Esophagus mucosa (tissue), 1 donor: ENCODE measurements at places on chromosomes 2 and 18. TPM values are rescaled to one million over a fixed set of nuclear protein-coding genes. Genes with fewer than 3 reads are reported as not detected.

Gene CFAP53
- total RNA-seq, result 0.36 TPM

Gene ACMSD
- not detected for total RNA-seq

Gene MORN2
- total RNA-seq, result 11.2 TPM

Gene SERPINB4
- 418 TPM for total RNA-seq

Gene VWC2L
- not detected for total RNA-seq

Gene PCARE
- total RNA-seq, result 0.08 TPM

Gene WDR54
- 4.3 TPM for total RNA-seq

Gene GPC1
- total RNA-seq, result 101 TPM

Gene SESTD1
- 19.8 TPM for total RNA-seq

Gene SP140
- 0.96 TPM for total RNA-seq

Gene VAPA
- 232 TPM for total RNA-seq

Gene COX5B
- 302 TPM for total RNA-seq

Gene FZD7
- total RNA-seq, result 3.0 TPM

Gene KYNU
- total RNA-seq, result 33.6 TPM

Gene GALR1
- total RNA-seq, result not detected

Gene APCDD1
- total RNA-seq, result 42.2 TPM

Gene DYNAP
- total RNA-seq, result 26.2 TPM

Gene FTCDNL1
- 1.6 TPM for total RNA-seq

Gene C2orf80
- total RNA-seq, result not detected

Gene RPRM
- total RNA-seq, result not detected

Gene SERPINB13
- total RNA-seq, result 281 TPM

Gene SLC11A1
- total RNA-seq, result 3.5 TPM

Gene MC4R
- total RNA-seq, result not detected

Gene NIF3L1
- total RNA-seq, result 23.2 TPM

Gene EVA1A
- 0.56 TPM for total RNA-seq

Gene RIT2
- total RNA-seq, result not detected

Gene ARHGAP25
- 3.1 TPM for total RNA-seq

Gene RBM43
- total RNA-seq, result 3.1 TPM

Gene GPR155
- 3.7 TPM for total RNA-seq

Gene RNF181
- total RNA-seq, result 95.2 TPM

Gene ZNF396
- total RNA-seq, result 0.80 TPM

Gene KCNE4
- total RNA-seq, result 0.12 TPM

Gene SPC25
- total RNA-seq, result 6.0 TPM

Gene CNRIP1
- total RNA-seq, result 1.6 TPM

Gene CXCR2
- 18.7 TPM for total RNA-seq

Gene ALPI
- total RNA-seq, result not detected

Gene SPATA3
- not detected for total RNA-seq

Gene ALPG
- not detected for total RNA-seq

Gene ZSWIM2
- not detected for total RNA-seq

Gene MAPRE2
- 4.5 TPM for total RNA-seq

Gene UNC80
- total RNA-seq, result 0.04 TPM

Gene PKDCC
- 1.8 TPM for total RNA-seq

Gene TTN
- 1.5 TPM for total RNA-seq
